ENCODE measurements at places on chromosomes 7 and 10. TPM values are rescaled to one million over a fixed set of nuclear protein-coding genes. Genes with fewer than 3 reads are reported as not detected.

Gene TRIM50
- not detected for total RNA-seq

Gene PAXIP1
- total RNA-seq: 5.8 TPM

Gene FKBP6
- not detected for total RNA-seq

DNA sequence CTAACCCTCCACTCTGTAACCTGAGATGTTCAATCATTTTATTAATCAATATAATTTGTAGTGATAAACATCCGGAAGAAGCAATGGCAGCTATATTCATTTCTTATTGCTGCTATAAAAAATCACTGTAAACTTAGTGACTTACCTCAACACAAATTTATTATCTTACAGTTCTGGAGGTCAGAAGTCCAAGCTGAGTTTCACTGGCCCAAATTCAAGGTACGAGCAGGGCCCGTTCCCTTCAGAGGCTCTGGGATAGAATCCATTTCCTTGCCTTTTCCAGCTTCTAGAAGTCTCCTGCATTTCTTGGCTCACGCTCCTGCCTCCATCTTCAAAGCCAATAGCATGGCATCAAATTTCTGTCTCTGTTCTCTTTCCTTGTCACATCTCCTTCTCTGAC, 279.5 kb upstream of the SP8 start:
- DNase-seq: no peak

GRCh38 chr10:132362151-132362611, 30.2 kb downstream of the LRRC27 start:
- DNase-seq: no peak

Gene GARS1
- 313 TPM for total RNA-seq

GRCh38 chr7:157228864-157229422, 90.2 kb downstream of the UBE3C start:
- peak; percentile 57 for DNase-seq

Data from GM23248 (cell line).